ENCODE measurements at places on chromosomes 2 and 18.
A peak's percentile ranks its signal among the peaks of the same experiment; 100 is the strongest.

DNA sequence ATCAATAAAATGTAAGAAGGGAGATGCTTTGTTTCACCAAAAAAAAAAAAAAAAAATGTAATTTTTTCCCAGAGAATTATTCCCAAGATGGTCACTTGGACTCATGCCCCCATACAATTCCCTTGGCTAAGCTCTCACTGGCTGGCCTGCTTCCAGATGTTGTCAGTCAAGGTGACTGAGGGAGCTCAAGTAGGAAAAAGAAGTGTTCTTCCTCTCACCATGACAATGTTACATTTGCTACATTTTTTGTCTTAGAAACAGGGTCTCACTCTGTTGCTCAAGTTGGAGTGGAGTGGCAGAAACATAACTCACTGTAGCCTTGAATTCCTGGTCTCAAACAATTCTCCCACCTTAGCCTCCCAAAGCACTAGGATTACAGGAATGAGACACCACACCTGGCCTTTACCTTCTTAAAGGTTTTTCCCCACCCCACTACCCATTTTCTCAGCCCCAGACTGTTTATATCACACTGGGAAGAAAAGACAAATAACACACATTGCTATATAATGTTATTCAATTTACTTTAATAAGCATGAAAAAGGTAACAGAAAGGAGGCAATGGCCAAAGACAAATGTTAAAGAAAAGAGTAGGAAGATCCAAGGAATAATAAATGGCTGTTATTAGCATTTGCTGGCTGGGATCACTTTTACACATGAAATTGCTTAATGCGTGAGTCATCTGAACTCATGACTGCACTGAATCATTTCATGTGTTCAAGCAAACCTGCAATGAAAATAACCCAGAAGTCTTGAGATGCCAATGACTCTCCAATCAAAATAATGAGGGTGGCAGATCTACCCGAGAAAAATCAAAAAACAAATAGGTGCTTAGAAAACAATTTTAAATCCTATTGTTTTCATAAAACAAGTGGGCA is 45.2 kb downstream of the ACVR1 start:
- no peak for DNase-seq

DNA sequence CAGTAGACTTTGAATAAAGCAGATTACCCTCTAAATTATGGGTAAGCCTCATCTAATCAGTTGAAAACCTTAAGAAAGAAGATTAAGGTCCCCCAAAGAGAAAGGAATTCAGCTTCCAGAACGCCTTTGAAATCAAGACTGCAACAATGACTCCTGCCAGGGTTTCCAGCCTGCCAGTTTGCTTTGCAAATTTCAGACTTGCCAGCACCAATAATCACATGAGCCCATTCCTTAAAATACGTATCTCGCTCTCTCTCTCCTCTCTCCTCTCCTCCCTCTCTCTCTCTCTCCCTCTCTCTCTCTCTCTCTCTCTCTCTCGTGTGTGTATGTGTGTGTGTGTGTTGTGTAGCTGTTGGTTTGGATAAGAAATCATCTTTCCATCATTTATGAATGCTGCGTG is 184.2 kb downstream of the PDE1A start:
- DNase-seq: no peak

DNA sequence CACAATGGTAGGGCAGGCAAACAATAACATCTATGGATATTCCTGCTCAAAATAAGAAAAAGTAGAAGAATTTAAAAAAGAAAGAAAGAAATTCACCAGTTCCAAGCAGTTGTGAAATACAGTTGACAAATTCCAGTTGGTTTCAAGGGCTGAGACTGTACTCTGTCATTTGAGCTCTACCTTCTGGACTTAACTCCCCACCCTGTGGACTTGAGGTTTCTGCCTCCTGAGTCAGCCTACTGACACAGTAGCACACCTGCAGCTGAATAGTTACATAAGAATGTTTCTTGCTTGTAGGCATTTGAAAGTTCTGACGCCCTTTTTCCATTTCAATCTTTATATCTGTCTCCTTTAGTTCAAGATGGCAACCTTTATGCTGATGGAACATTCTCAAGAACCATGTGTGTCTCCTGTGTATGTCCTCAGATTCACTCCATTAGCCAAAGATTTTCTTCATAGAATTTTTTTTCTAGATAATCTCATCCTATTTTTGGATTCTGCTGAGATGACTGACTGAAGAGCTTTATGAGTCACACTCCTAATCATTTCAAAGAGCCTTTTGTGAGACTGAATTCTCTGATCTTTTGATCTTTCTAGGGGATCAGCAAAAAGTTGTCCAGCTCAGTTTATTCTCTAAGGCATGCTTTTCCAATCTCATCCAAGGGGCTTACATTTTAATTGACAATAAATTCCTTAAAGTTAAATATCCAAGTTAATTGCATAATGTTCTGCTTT is 19.1 kb downstream of the NETO1 start:
- no peak for DNase-seq

DNA sequence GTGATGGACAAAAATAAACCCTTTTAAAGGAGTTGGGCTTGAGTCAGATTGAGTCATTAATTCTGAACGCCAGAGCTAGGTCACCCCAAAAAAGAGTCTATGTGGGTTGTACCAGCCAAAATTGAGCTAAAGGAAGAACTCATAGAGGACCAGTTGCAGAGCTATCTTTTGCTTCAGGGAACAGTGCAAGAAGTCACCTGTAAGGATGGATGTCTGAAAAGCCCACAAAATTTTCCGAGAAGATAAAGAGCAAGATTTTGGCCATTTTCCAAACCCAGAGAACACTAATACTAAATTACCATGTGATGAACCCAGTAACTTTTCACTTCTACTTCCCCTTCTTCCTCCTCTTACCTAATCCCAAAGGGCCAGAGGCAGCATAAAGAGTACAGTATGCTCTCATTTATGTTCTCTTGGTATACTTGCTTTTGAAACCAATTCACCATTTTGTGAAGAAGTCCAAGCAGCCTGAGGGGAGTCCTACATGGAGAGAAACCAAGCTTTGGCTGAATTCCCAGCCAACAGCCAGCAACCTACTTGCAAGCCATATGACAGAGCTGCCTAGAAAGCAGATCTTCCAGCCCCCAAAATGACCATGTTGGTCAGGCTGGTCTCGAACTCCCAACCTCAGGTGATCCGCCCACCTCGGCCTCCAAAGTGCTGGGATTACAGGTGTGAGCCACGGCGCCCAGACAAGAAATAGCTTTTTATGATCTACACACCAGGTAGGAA is 551.7 kb downstream of the SATB2 start:
- no peak for DNase-seq

DNA sequence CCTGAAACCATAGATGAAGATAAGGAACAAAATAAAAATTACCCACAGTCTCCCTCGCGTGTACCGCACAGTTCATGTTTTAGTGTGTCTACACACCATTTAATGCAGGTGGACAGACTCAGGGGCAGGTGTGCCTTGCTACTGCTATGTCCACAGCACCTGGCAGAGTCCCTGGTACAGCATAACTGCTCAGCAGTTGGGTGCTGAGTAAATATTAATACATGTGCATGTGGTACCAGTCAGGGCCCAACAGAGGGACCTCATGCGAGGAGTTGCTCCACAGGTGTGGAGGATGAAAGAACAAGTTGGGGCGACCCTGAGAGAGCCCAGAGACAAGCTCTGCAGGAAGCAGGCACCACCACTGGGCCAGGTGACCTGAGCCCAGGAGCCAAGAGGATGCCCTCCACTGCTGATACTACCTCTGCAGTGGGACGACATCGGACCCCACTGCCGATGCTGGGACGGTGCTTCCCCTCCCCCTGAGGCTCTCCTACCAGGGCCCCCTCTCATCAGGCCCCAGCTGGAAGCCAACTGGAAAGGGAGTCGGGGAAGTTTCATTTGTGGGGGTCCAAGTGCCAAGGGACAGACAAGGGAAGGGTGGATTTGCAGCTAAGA is 100.8 kb downstream of the NEDD4L start:
- DNase-seq: peak; percentile 8

GRCh38 chr18:53534695-53535094 is 689.8 kb downstream of the MBD2 start:
- no peak for DNase-seq

DNA sequence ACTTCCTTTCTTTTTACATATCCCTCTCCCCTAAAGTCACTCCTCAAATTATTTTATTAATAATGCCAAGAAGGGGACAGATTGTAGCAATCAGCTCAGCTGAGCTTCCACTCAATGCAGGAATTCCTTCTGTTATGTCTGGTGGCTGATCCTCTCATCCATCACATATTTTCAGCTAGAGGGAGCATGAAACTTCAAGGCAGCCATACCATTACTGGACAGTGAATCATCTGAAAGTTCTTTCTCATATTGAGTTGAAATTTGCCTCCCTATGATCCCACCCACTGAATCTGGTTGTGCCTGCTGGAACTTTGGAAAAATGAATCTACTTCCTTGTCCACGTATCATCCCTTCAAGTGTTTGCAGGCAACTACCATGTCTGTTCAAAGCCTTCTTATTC is 11.2 kb downstream of the ZNF385B start:
- DNase-seq: no peak

GRCh38 chr2:134372141-134372540 is 118.3 kb downstream of the MGAT5 start:
- DNase-seq: no peak

- DNase-seq: no peak
Measured at GRCh38 chr2:151762694-151763093, 28.4 kb upstream of the NEB start.

GRCh38 chr2:72115110-72116080 is 32.3 kb downstream of the CYP26B1 start:
- DNase-seq: no peak

GRCh38 chr2:240906141-240906910 is at the start of gene CROCC2:
Gene CROCC2, plus strand, starts transcription at chr2:240906336. Its CDS starts 178 bp downstream, at chr2:240906514.
- DNase-seq: no peak

GRCh38 chr2:239712755-239713154 is 311.9 kb upstream of the HDAC4 start:
- no peak for DNase-seq

GRCh38 chr18:43934322-43934721 is 657.0 kb upstream of the SYT4 start:
- DNase-seq: no peak

DNA sequence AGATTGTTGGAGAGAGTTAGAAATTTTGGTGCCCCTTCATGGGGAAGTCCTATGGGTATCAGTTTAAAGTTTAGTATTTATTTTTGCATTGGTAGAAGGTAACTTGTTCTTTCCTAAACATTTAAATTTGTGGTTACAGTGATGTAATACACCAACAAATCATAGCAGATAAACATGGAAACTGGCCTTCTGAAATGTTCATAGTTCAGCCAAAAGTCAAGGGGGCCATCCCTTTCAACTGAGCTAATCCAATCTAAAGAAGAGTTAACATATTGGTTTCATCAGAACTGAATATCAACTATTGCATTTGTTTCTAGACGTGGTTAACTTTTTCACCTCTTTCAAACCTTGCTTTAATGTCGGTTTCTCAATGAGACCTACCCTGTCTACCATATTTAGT is 46.3 kb downstream of the PPP1R1C start:
- no peak for DNase-seq

- no peak for DNase-seq
Measured at GRCh38 chr18:9916077-9916639, 2.3 kb downstream of the VAPA start.

GRCh38 chr2:29042561-29043075 is 31.7 kb downstream of the PCARE start:
- no peak for DNase-seq

Data from NCI-H2029 treated with DMSO at 0.1 percent for 48 hours (cell line).